ENCODE measurements at places on chromosomes 5 and 9.

DNA sequence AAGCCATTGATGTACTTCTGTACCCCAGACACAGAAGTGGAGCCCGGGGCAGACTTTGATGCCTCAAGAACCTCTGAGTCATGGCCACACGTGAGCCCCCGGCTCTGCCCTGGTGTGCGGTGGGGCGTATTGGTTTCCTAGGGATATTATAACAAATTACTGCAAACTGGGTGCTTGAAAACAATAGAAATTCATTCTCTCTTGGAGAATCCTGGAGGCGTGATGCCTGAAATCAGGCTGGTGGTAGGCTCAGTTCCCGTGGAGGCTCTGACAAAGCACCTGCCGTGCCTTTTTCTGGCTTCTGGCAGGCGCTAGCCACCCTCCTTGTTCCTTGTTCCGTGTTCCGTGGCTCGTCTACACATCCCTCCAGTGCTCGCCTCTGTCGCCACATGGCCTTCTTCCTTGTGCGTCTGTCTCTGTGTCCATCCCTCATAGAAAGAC, 24.2 kb downstream of the NEK6 start:
- no peak for DNase-seq

DNA sequence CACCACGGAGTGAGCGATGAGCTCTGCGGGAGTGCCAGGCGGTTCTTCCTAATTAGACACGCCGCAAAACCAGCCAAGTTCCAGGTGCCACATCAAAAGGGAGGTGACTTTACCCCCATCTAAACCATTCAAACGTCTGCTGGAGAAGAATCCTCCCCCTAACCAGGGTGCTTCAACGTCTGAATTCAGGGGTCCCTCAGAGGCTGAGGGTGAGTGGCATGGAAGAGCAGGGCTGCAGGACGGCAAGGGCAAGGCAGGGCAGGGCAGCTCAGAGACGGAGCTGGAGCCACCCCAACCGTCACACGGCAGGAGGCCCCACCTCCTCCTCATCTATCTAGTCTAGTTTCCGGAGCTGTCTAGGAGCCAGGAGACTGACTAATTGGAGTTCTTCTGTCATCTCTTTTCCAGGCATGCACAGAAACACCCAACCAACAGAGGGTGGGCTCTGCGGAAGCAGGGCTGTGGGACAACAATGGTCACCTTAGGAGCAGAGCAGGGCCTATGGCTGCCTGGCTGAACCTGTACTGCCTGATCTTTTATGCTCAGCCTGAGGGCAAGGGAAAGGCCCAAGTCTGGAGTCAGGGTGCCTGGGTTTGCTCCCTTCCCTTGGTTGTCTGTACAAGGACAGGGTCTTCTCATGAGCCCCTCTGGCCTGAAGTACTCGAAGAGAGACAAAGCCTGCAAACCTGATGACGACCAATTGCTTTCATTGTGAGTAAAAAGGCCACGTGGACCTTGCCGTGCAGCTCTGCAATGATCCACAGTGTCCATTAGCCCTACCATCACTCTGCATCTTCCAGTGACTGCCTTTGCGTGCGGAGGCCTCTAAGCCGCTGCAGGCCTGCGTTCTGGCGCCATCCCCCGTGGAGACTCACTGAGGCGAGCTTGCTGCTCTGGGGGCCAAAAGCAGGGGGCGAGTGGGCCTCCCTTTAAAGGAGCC, 81.0 kb upstream of the SLC25A51 start:
- DNase-seq, result peak; percentile 97

DNA sequence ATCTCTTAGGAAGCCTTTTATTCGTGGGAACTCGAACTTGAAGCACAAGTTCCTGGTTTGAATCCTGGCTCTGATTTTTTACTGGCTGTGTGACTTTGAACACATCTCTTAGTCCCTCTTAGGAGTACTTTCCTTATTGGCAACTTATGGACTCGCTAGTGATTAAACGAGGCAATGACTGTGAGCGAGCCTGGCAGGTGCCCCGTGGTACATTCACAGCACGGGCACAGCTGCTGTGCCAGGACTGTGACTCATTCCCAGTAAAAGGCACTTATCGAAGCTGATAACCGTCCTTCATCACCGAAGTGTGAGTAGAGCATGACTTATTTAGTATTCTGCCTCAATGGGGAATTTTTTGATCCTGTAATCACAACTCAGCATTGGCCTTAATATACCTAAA, 22.7 kb downstream of the CFAP90 start:
- DNase-seq, result no peak

- no peak for DNase-seq
These were observed 134.7 kb upstream of the ZNF608 start for GRCh38 chr5:124880903-124881697.

- DNase-seq, result peak; percentile 55
These were observed 132.8 kb upstream of the CDKN2B start for GRCh38 chr9:22141908-22142307.

- DNase-seq, result peak; percentile 17
These were observed 13.5 kb downstream of the NR6A1 start for GRCh38 chr9:124757616-124758015.
